AG08395 (cell line): ENCODE measurements at places on chromosomes 2 and 18.
A peak's percentile ranks its signal among the peaks of the same experiment; 100 is the strongest.

DNA sequence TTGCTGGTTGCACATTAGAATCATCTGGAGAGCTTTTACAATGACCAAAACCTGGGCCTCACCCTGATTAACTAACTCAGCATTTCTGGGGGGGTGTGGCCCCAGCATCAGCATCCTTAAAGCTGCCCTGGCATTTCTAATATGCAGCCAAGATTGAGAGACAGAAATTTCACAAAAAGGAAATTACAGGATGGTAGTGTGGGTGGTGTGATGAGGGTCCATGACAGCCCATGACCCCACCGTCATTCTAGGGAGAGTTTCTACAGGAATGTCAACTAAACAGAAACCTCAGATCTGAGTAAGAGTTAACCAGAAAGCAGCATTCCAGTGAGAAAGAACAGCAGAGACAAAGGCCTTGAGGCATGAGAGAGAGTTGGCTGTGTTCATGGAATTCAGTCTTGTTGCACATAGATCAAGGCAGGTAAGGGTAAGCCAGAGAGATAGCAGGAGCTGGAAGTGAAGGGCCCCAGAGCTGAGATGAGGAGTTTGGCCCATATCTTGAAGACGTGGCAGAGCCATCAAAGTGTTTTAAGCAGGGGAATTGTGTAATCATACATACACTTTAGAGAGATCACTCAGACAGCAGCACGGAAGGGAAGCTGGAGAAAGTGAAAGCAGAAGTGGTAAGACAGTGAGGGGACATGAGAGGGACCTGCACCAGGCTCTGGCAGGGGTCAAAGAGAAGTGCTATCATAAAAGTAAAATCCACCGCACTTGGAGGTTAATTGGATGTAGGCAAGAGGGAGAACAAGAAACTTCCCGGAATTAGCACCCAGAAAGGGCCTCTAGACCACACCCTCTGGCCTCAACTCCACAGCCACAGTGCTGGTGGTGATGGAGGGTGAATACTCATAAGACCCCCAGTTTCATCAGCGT, 7.8 kb upstream of the TRABD2A start:
- DNase-seq: peak; percentile 51

DNA sequence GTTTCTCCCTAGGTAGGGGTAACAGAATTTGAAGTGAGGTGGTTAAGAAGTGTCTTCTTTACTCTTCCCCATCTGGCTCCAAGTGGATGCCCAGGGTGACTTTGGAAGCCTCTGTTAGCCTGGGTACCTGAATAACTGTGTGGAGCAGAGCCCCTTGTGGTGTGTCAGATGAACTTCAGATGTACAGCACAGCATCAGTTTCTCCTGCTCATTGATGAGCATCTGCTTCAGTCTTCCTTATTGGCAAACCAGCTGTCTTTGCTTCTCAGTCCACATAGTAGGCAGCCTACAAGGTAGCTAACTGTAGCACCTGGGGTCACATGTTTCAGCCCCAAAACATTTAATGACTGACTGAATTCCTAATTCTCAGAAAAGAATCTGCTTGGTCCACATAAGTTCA, 56.2 kb upstream of the ATP8B1 start:
- no peak for DNase-seq

DNA sequence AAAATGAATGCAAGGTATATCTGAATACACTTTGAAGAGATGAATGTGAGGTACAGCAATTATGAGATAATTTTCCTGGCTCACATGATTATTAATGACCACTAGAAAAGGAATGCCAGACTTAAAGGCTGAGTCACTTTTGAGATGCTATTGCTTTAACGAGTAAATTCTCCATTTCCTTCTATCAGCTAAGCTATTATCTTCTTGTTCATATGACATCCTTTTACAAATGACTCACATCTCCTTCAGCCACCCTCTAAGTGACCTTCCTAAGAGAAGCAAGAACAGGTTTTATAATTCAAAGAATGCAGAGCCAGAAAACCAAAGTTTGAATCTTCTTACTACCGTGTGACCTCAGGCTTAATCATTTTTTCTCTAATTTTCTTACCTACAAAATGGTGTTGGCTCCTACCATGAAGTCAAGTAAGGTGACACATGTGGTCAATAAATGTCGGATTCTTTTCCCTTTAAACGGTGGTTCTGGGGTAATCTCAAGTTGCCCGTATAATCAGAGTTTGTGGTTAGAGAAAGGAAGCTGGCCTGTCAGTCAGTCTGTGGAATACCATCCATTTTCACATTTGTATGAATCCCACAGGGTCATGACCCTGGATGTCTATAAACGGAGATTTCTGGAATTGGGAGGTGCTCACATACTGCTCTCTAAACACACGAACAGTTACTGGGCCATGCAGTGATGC, 184.0 kb upstream of the PID1 start:
- peak; percentile 56 for DNase-seq

GRCh38 chr2:132581991-132582738, 87.8 kb downstream of the LYPD1 start:
- no peak for DNase-seq

GRCh38 chr2:195486987-195487644, 169.9 kb upstream of the SLC39A10 start:
- DNase-seq: peak; percentile 56

- no peak for DNase-seq
Measured at GRCh38 chr18:10231220-10231619, 223.2 kb upstream of the APCDD1 start.

DNA sequence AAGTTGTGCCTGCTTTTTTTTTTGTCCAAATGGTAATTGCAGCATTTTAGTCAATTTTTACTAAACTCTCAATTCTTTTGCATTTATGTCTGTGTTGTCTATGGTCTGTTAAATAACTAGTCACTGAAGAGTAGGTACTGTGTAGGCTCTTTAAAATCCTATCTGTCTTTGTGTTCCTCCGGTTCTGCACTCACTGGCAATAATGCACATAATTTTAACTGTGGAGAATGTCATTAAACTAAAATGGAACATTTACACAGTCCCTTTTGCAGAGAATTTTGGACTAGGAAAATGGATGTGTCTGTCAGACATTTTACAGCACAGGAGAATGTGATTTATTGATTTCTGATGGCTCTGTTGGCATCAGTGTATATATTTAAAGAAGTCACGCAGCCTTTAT, 116.6 kb downstream of the ASXL3 start:
- no peak for DNase-seq

DNA sequence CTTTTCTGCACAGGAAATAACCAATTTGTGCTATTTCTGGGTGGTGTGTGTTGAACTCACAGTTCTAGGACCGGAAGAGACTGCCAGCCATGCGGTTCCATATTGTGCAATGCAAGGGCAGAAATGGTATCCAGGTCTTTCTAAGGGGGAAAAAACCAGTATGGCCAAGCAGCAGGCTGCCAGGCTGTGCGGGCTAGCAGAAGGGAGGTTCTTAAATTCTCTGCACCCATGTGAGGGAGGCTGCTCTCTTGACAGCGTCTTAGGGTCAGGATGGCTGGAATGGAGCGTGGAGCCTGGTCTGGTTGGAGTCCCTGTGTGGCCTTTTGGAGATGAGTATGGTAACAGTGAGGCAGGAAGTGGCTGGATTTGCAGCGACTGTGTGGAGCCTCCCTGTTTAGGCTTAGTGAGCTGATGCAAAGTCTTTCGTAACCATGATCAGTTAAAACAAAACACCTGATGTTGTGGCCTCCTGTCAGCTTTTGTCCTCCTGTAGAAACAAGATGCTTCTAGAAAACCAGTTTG, 52.6 kb downstream of the NCK2 start:
- no peak for DNase-seq

GRCh38 chr2:70959851-70960832, 18.3 kb upstream of the ANKRD53 start:
- peak; percentile 0 for DNase-seq

- peak; percentile 58 for DNase-seq
Measured at GRCh38 chr2:40451918-40452605, at the start of gene SLC8A1. TSS of gene SLC8A1 (minus strand) at chr2:40452090.

- no peak for DNase-seq
Measured at GRCh38 chr2:240353944-240354343, 81.5 kb upstream of the GPC1 start.

DNA sequence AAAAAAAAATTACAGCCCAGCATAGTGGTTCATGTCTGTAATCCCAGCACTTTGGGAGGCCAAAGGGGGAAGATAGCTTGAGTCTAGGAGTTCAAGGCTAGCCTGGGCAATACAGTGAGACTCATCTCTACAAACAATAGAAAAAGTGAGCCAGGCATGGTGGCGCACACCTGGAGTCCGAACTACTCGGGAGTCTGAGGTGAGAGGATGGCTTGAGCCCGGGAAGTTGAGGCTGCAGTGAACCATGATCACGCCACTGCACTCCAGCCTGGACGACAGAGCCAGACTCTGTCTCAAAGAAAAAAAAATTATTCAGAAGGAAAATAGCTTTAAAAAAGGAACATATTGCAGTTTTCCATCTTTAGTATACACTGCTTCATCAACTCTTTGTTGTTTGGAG, 47.8 kb downstream of the CYP27C1 start:
- DNase-seq: no peak

- no peak for DNase-seq
Measured at GRCh38 chr18:5620289-5620688, 76.5 kb upstream of the EPB41L3 start.

DNA sequence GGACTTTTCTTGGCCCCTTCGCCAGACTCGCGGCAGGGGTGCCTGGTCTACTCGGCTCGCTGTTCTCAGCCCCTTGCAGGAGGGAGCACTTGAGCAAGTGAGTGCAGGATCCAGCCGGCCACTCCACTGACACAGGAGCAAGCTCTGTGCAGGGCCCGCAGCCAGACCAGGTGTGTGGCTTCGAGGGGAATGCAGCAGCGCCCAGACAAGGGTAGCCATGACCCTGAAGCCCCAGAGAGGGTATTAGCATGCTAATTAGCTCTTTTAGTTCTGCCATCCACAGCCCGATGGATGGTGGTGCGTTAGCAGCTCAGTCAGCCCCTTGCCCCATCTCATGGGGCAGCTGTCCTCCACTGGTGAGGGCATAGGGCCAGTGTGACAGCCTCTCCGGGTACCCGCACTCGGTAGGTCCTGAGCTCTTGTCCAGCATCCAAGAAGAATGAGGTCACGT, 103.2 kb upstream of the HS6ST1 start:
- no peak for DNase-seq

DNA sequence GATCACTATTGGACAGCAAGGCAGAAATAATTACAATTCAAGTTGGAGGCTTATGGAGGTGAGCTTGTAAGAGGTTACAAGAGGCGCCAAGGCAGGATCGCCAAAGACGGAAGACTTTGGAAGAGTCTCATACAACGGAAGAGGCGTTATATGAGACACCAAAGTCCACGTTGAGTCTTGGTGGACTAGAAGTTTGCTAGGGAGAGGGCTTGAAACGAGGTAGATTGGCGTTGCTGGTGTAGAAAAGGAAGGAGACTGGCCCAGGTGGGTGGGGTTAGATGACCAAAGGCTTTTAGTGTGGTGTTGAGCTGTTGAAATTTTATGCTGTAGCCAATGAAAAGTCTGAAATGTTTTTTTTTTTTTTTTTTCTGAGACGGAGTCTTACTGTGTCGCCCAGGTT, 1.4 kb downstream of the MSH2 start:
- no peak for DNase-seq

DNA sequence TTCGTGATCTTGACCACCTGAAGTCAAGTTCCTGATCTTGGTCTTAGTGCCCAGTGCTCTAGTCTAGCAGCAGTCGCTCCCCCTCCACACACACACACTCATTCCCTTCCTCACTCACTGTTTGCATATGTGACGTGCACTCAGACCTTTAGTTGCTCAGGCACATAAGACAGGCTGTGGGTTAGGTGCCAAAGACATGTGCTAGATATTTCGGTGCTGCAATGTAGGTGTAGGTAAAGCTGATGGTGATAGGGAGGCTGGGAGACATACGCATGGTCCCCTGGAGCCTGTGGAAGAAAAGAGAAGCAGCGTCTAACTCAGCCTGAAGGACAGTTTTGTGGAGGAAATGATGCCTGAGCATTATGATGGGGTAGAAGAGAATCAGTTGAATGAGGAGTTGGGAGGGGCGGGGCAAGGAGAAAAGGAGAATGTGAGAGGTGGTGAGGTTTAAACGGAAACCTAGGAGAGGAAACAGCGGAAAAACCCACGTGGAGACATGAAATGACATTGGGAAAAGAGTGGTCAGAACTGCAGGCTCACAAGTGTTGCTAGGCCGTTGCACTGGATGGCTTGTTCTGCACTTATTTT, 3.8 kb downstream of the TTC39C start:
- no peak for DNase-seq

DNA sequence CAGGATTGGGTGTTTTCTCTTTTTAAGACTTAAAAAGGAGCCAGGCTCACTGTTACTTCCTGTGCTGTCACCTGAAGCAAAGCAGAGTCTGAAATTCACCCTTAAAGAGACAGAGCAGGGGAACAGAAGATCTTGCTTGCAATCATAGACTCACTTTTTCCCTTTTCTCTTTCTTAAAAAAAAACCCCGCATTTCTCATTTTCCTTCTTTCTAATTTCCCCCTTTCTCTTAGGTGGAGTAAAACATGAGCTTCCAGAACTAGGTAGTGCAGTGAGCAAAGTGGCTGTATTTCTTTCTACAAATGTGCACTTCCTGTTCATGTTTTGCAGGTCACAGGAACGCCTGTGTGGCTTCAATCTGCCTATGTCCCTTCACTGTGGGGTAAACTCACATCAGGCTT, 381.2 kb downstream of the LPIN1 start:
- DNase-seq: no peak

DNA sequence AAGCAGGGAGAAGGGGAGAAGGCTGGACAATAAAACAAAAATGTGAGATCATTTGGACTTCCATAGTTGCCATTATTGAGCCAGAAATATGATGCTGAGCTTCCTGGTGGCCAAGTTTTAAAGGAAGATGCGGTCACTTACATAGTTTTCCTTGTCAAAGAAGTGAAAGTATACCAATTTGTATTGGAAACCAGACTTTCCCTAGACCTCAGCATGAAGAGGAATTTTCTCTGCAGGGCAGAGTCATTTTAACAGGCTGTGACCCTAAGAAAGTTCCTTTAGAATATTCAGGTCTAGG, 111.0 kb downstream of the GATA6 start:
- DNase-seq: no peak

DNA sequence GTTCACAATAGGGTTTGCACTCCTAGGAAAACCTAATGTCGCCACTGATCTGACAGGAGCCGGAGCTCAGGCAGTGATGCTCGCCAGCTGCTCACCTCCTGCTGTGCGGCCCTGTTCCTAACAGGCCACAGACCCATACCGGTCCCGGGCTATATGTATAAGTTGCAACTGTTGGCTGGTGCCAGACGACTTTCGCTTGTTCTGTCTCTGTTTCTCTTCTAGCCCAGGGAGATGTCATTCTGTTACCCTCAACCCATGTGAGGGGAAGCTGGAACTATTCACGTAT, 170.3 kb downstream of the BCL2 start:
- DNase-seq: no peak

DNA sequence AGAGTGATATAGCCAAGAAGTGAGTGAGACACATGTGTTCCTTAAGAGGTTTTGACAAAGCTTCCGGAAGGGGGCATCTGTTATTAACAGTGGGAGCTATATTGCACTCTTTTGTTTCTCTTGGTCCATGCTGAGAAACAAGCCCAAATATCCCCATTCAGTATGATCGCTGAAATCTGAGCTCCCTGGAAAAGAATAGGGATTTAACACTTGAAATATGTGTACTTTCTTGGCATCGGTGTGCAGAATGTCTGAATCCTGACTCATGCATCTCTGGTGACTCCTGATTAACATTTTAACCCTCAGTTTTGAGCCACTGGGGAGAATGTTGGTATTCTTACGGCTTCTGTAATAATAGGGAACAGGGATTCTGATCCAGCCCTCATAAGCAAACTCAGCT, 448.1 kb downstream of the TSN start:
- DNase-seq: peak; percentile 68
